ENCODE measurements at places on chromosomes 5 and 9.

- DNase-seq: no peak
These were observed 103.8 kb downstream of the MAP1B start for GRCh38 chr5:72210888-72211678.

DNA sequence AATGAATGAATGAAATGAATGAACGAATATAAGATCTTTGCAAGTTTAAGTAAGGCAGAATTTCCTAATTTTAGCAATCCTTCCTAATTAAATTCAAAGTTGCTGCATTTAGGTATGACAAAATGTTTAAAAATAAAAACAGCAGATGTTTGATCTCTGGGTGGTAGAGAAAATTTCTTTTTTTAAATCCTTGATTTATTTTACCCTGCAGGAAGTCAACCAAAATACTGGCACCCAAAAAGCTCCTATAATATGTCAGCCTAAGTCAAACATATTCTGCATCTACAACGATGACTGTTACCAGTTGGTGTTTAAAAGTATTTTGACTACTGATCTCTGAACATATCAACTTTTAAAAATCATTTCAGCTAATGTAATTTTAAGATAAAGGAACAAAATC is 58.4 kb downstream of the TTC39B start:
- no peak for DNase-seq

DNA sequence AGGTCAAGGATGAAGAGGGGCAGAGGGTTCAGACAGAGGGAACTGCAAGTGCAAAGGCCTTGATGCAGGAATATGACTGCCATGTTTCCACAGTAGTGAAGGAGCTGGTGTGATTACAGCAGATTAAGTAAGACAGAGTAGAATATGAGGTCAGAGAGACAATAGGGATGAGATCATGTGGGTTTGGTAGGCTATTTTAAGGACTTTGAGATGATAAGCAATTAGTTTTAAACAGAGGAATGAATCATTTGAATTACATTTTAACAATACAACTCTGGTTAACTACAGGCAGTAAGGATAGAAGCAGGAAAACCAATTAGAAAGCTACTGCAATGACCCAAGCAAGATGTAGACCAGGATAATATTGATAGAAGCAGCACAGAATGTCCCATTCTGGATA is 7.7 kb downstream of the CENPK start:
- no peak for DNase-seq

- no peak for DNase-seq
These were observed 25.9 kb upstream of the POMT1 start for GRCh38 chr9:131476777-131477345.

- no peak for DNase-seq
These were observed 145.7 kb downstream of the ACER2 start for GRCh38 chr9:19554529-19554928.

DNA sequence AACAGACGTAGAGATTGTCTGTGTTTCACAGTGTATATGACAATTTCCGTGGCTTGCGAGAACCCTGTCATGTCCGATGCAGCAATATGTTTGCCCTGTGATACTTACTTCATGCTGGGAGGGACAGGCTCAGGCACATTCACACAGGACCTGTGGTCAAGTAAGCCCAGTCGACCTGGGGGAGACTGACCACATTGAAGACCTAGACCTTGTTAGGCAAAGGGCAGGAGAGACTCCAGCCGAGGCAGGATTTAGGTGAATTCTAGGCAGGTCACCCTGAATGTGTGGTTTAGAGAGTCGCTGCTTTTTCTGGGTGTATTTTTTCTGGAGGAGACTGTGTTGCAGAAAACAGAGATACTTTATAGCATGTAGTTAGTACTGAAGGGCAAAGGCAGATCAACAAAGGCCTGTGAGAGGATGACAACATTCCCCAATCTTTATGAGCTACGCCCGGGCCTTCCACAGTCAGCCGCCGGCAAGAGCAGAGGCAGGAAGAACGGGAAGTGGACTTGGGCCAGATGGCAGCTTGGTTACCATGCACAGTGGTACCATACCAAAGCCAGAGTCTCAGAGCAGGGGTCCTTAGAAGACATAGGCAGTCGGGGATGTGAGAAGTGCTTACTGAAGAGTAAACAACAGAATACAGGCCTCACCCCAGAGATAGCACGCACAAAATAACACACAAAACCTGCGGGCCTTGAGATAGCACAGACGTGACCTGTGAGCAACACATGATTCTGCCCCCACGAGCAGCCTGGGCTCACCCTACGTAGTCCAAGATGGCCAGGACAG is 220.7 kb downstream of the CACNA1B start:
- DNase-seq: no peak

GRCh38 chr9:114494776-114495569 is 10.3 kb downstream of the WHRN start:
- no peak for DNase-seq

DNA sequence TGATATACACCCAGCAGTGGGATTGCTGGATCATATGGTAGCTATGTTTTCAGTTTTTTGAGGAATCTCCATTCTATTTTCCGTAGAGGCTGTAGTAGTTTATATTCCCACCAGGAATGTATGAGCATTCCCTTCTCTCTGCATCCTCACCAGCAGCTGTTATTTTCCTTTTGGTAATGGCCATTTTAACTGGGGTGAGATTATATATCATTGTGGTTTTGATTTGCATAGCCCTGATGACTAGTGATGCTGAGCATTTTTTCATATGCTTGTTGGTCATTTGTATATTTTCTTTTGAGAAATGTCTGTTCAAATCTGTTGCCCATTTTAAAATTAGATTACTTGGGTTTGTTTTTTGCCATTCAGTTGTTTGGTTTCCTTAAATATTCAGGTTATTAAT is 11.2 kb upstream of the PPIC start:
- no peak for DNase-seq

DNA sequence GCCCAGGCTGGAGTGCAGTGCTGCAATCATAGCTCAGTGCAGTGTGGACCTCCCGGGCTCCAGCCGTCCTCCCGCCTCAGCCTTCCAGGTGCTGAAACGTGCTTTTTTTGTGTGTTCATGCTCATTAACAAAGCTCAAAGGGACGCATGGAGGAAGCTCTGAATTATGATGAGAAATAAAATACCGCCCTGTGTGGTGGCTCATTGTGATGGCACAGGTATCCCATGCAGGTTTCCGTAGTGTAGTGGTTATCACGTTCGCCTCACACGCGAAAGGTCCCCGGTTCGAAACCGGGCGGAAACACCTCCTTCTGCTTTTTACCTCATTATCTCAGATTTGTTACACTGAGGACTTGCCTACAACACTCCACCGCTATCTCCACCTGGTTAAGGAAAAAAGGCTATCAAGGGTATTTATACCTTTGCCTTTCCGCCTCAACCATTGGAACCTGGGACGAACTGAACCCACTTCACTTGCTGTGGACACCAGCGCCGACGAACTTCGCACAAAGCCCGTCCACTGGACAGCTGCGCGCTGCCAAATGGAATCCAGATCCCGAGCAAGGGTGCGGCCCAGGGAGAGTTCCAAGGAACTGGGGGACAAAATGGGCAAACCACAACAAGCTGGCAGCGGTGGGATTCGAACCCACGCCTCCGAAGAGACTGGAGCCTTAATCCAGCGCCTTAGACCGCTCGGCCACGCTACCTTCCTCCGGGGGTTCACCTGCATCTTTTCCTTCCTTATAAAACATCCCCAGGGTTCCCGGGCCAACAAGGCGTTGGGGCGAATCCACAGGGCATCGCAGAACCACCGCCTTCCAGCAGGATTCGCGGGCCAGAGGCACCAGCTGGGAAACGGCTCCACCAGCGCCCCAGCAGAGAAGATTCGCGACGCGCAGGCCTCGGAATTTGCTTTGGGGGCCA is 26.3 kb downstream of the OR2V2 start:
- peak; percentile 68 for DNase-seq

GRCh38 chr9:7500521-7500920 is 299.1 kb downstream of the DMAC1 start:
- no peak for DNase-seq

DNA sequence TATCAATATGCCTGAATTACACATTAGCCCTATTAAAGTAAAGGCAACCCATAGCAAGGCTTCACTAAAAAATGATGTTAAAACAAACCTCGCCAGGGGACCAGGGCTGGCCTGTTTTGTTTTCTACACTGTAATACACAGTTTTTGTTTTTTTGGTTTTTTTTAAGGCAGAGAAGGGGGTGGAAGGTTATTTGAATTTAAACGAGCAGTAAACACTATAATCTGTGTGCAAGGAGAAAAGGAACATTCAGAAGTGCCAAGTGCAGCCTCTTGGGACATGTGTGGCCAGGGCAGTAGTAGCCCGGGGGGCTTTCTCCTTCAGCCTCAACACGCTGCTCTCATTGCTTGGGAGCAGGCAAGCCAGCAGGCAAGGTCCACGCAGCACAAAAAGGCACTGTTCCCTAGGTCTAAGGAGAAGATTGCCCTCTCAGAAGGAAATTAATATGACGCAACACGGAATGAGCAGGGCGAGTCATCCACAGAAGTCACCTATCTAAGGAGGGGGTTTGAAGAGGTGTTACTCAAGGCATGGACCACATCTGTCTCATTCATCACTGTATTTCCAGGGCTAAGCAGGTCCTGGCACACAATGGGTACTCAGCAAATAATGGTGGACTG is 16.2 kb downstream of the SIL1 start:
- DNase-seq: no peak

- no peak for DNase-seq
These were observed 2.5 kb upstream of the PLAC8L1 start for GRCh38 chr5:146107901-146108300.

DNA sequence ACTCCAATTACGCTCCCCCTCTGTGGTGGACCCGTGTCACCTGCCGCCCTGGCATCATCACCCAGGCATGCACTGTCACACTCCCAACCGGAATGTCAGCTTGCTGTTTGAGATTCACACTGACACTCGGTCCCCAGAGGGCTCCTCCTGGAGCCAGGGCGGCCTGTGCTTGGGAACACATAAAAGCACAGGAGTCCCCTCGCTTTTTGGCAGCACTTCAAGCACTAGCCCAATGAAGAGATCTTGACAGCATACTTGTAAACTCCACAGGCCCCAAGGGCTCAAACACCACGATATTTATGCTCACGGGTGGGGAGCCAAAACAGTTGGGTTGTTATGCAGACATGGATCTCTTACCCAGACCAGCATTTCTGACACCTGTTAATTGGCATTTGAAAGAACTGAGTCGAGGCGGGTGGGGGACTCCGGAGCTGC is 90.8 kb upstream of the EGFLAM start:
- DNase-seq: no peak

- DNase-seq: no peak
These were observed 179.7 kb upstream of the TLX3 start for GRCh38 chr5:171129308-171129707.

GRCh38 chr9:80934095-80934494 is 755.3 kb downstream of the TLE1 start:
- DNase-seq: no peak

- no peak for DNase-seq
These were observed 60.6 kb upstream of the ABCA1 start for GRCh38 chr9:104988539-104988938.

DNA sequence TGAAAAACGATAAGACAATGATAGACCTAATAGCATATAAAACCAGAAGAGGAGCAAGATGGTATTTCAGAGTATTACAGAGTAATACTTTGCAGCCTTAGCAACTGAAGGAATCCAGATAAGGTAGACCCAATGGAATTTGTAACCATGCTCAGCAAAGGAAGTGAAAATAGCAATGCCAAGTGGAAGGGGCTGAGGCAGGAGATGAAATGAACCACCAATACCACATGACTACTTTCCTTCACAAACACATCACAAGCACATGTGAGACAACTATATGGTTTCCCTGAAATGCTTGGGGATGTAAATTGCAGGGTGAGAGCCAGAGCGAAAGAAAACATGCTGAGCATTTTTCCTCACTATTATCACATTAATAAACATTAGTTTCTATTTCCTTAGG is 79.8 kb upstream of the MELK start:
- no peak for DNase-seq

DNA sequence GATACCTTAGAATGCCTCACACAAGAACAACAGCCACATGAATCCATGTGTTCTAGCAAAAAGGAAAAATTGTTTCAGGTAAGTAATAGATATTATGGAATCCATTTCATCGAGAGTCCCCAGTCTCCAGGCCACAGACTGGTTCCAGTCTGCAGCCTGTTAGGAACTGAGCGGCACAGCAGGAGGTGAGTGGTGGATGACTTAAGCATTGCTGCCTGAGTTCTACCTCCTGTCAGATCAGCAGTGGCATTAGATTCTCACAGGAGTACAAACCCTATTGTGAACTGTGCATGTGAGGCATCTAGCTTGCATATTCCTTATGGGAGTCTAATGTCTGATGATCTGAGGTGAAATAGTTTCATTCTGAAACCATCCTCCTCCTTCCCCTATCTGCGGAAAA is 207.0 kb downstream of the CSNK1G3 start:
- no peak for DNase-seq

DNA sequence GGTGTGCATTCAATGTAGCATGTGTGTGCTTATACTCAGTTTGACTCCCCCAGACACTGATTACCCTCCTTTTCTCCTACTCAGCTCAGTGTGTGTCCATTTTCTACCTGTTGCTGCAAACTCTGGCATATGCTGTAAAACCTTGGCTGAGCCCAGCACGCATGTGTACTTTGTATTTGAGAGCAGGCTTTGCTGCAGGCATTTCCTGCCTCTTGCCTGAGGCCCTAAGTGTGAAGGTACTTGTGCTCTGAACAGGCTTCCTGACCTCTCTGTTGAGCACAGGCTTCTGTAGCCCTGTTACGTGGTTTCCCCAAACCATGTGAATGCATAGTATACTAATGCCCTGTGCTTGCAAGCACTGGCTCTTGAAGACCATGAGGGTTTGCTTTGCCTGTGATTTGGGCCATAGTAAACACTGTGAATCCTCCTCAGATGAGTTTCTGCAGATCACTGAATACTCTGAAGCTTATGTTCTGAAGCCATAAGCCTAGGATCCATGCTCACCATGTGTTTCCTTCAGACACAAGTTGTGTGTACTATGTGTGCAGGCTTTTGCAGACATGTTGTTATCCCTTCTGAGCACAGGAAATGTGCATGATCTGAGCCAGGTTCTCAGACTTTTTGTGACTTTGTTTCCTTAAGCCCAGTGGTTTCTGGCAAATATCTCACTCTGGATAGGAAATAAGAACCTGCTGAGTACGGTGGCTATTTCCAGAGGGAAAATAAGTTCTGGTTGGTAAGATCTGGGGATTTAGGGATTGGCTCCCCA is 124.9 kb upstream of the RUSC2 start:
- no peak for DNase-seq

DNA sequence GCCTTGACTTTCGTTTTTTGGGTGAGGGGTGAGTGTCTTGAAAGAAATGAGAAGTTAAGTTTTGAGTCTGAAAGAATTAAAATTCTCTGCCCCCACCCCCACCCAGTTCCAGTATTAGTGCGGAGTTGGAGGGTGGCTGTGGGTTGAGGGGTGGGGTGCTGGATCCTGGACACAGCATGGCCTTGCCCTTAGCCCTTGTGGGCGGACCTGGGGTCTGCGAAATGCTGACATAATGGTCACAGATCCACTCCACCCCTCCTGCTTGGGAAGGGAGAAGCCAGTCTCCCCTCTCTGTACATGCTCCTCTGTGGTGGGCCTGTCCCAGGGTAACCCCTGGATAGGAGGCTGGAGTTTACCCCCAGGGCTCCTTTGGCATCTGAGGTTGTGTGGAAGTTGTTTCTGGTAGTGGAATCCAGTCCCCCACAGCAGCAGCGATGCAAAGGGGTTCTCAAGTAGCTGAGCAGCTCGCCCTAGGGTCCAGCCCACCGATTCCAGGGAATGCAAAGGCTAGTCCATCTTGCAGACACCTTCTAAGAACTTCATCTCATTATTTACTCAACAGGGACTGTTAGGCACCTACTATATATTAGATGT is 42.8 kb upstream of the TCF7 start:
- no peak for DNase-seq

Data from activated naive CD4-positive, alpha-beta T cell treated with anti-CD3 and anti-CD28 coated beads, Interleukin-2, amount 50 U/mL, for 16 hours (primary cell).